ENCODE measurements at places on chromosomes 6 and 20. TPM values are rescaled to one million over a fixed set of nuclear protein-coding genes. Genes with fewer than 3 reads are reported as not detected.

DNA sequence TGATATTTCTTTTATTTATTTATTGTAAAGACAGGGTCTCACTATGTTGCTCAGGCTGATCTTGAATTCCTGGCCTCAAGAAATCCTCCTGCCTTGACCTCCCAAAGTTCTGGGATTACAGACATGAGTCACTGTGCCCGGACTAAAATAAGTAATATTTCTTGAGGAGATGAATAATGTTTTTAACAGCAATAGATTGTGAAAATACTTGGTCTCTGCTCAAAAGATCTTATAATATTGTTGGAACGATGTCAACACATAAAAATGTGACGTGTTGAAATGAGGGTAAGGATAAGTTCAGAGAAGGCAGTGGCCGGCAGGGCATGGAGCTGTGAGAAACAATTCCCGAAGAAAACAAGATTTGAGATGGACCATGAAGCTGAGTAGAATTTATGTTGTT lies 178.7 kb downstream of the GJA1 start:
- DNase-seq, result no peak

- no peak for DNase-seq
Observed at GRCh38 chr6:166301611-166302529, 6.3 kb downstream of the PRR18 start.

- no peak for DNase-seq
Observed at GRCh38 chr6:91166271-91167046, 579.6 kb upstream of the MAP3K7 start.

DNA sequence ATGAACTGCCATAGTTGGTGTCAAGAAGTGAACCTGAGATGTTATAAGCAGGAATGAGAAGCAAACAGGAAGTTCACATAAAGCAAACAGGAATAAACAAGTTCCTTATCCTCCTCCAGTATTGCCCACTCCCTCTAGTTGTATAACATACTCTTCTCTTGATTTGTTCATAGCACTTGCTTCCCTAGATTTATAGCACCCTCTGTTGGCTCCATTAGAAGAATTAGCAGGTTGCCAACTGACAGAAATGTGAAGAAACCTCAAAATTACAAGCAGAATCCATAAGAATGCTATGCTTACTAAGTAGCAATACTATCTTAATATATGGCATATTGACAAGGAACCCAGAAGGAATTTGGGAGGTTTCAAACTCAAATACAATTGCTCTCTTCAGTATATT lies 195.4 kb downstream of the TBX18 start:
- no peak for DNase-seq

- DNase-seq, result no peak
Observed at GRCh38 chr6:1984346-1984994, 260.9 kb downstream of the GMDS start.

DNA sequence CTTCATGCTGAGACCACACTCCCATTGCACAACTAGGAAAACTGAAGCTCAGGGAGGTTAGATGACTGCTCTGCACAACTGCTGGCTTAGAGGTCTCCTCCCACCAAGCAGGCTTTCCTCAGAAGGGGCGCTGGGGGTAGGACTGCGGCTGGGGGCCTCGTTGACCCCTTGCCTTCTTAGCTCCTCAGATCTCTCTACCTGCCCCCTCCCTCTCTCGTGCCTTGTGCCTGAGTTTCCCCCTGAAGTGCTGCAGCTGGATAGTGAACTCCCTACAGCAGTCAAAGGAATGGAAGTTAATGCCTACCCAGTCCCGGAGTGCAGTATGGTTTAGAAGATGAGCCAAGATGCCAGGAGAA lies 149.8 kb downstream of the GRM4 start:
- peak; percentile 35 for DNase-seq

- no peak for DNase-seq
Observed at GRCh38 chr6:126040826-126041225, 54.5 kb downstream of the TRMT11 start.

GRCh38 chr6:19837511-19838441 lies 606 bp downstream of the ID4 start:
- DNase-seq, result no peak

- DNase-seq, result no peak
Observed at GRCh38 chr6:19731282-19731681, 105.9 kb upstream of the ID4 start.

GRCh38 chr6:25689966-25690365 lies 38.0 kb downstream of the SCGN start:
- DNase-seq, result no peak

GRCh38 chr6:55474382-55474781 lies 104.6 kb downstream of the HMGCLL1 start:
- DNase-seq, result no peak

- no peak for DNase-seq
Observed at GRCh38 chr6:11009353-11009752, 34.8 kb downstream of the ELOVL2 start.

DNA sequence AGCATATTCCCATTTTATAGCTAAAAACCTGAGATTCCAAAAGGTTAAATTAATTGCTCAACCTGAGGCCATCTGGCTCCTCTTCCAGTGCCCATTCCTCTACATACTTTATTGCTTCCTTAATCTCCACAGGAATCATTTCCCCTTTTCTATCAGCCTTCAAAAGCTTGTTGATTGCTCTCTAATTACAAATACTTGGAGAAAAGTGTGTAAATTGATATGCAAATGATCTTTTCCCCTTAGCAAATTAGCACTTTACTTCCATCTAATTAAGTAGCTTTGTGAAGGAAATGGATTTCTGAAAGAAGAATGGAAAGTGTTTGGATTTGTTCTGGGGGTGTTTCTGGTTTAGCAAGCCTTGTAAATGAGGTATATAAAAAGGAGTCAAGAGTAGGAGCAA lies 323.3 kb downstream of the GRIK2 start:
- no peak for DNase-seq

DNA sequence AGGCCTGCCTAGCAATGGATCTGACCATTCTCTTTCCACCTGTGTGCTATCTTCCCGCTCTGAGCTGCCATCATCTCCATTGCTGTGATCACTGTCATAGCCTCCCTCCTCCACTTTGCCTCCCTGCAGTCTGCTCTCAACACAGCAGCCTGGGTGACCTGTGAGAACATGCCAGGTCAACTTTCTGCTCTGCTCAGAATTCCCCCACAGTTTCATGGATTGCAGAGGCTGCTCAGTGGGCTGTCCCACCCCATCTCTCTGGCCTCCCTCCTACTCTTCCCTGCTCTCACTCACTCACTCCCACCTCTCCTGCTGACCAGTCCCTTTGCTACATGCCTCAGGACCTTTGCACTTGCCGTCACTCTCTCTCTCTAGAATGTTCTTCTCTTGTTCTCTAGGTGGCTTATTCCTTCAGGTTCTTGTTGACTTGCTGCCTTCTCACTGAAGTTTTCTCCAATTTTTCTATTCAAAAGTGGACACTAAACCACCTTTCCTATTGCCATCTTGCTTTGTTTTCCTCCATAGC lies 159.9 kb downstream of the CD83 start:
- DNase-seq, result no peak

DNA sequence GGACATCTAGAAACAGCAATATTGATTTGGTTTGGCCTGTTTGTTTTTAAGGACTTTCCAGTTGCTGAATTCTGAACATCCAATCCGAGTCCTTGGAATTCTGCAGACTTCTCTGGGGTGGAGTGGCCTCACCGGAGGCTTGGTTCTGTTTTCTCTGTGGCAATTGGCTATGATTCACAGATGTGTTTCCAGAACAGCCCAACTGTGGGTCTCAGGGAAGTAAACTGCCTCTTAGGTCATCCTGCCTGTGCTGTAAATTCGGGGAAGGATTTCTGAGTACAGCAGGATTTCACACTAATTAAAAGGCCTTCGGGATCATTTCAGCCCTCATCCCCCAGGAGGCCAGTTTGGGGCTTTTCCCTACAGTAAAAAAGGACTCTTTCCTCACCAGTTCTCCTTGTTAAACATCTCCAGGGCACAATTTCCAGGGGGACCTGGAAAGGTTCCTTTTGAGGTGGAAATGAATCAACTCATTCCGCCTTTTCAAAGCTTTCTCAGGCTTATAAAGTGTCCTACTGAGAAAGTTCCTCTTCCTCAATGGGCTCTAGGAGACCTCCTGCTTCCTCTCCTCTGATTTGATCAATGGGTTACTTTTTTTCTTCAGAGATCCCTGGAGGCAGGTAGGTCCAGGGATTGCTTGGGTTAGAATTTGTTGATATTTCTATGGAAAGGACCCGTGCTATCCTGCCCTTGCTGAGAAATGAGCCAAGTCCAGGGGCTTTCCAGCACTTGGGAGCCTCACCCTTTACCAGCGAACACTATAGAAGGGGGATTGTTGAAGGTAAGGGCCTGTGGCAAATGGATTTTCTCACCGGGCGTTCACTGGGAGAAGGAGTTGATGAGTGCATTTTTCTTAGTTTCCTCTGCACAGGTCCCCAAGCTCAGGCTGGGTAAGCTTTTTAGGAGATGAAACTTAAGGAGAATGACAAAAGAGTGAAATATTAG lies 114.6 kb downstream of the CLIC5 start:
- DNase-seq, result no peak

DNA sequence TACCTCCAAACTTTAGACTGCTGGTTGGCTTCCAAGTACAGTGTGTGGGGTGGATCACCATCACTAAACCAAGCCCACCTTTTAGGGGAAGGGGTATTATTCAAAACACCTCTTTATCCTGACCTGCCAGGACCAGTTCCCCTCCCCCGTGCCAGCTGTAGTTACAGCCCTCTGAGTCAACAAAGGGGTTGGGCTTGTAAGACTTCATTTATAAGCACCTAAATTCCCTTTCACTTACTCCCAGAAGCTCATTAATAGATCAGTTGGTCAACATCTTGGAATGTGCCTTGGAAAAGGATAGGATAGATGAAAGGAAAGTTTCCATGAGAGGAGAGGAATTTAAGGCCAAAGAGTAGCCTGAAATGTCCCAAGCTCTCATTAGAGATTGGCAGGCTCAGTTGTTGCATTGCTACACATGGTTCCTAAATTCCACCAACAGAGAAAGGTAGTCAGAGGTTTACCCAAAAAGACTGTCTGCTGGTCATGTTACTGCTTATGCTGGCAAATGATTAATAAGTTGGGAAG lies 59.2 kb downstream of the TNFAIP3 start:
- no peak for DNase-seq

GRCh38 chr20:1971893-1972586 lies 21.8 kb downstream of the PDYN start:
- DNase-seq, result no peak

The LGSN gene
- not detected for total RNA-seq

The JPH2 gene
- total RNA-seq, result 130 TPM

The TFAP2D gene
- not detected for total RNA-seq

The SYCP2L gene
- total RNA-seq, result 0.71 TPM

The PIM1 gene
- total RNA-seq, result 32.3 TPM

The HLA-DPB1 gene
- 63.9 TPM for total RNA-seq

The C6orf141 gene
- total RNA-seq, result 1.7 TPM

The SLPI gene
- 74.0 TPM for total RNA-seq

Data from posterior vena cava (tissue), 2 donors.